ENCODE measurements at places on chromosomes 13 and 19.

- DNase-seq = no peak
These were observed 17.7 kb upstream of the UPF1 start for GRCh38 chr19:18814063-18814462.

DNA sequence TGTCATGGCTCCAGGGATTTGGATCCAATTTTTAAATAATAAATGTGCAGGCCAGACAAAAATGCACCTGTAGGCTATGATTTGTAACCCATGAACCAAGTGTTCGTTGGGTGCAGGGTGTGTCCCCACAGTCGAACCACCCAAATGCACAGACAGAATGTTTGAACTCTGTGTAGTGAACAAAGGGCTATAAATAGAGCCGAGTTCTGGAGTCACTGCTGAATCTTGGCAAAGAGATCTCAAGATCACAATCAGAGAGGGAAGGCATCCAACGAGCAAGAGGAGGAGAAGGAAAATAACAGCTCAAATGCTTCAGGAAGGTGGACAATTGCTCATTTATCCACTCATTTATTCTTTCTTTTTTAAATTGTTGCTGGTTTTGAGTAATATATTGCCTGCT lies 547.9 kb downstream of the FGF9 start:
- no peak for DNase-seq

- DNase-seq = no peak
These were observed 186.2 kb upstream of the PCDH9 start for GRCh38 chr13:67416047-67416925.

DNA sequence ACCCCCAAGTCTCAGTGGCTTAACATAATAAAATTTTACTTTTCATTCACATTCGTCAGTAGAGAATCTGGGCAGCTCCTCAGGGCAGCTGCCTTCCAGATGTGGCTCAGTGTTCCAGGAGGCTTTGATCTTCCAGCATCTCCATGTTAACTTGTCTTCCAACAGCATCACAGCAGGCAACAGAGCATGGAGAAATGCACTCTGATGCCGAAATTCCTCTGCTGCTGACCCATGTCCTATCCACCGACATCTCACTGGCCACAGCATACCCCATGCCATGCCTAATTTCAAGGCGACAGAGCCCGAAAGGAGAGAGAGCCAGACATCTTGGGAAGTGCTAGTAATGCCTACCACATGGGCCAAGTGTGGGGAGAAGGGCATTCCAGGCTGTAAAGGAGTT lies 64.9 kb upstream of the MEDAG start:
- no peak for DNase-seq

- DNase-seq = no peak
These were observed 7.1 kb downstream of the HNRNPM start for GRCh38 chr19:8451885-8452284.

DNA sequence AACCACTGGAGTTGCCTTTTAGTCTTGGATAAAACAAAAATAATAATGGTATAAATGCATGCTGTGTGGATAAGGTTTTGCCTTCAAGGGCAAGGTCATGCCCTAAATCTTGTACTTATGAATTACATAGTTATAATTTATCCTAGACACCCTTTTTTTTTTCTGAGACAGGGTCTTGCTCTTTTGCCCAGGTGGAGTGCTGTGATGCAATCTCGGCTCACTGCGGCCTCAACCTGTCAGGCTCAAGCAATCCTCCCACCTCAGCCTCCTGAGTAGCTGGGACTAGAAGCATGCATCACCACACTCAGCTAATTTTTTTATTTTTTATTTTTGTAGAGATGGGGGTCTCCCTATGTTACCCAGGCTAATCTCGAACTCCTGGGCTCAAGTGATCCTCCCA lies 7.7 kb upstream of the DACT3 start:
- no peak for DNase-seq

DNA sequence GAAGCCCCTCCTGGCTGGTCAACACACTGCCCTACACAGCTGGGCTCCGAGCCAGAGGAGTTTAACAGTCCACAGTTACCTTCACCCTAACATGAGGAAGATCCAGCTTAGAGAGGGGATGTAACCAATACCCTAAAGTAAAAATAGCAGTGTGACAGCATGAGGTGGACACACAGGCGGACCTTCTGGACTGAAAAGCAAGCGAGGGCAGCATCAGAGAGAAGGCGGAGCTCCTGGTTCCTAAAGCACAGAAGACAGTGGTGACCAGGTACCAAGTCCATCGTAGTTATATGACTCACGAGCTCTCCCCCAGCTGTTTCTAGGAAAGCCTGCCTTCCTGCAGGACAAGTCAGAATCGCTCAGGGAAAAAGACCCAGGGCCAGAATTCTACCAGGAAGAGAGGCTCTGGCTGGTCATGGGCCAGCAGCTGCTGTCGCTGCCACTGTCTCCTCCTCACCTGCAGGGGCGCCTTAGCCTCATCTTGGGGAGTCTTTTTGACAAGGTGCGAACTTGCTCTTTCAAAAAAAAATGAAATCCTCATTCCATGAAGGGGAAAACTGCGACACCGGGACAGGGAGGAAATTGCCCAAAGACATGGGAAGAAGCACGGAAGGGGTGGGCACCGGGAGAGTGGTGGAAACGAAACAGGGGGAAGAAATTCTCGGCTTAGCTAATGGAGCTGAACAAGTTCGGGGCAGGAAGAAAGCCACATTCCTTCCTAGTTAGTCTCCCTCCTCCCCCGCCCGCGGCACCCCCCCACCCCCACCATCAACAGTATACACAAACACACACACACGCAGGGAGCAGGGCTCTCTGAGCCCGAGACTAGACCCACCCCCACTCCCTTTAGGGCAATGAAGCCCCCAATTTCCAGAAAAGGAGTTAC lies 1.7 kb downstream of the ELL start:
- no peak for DNase-seq

DNA sequence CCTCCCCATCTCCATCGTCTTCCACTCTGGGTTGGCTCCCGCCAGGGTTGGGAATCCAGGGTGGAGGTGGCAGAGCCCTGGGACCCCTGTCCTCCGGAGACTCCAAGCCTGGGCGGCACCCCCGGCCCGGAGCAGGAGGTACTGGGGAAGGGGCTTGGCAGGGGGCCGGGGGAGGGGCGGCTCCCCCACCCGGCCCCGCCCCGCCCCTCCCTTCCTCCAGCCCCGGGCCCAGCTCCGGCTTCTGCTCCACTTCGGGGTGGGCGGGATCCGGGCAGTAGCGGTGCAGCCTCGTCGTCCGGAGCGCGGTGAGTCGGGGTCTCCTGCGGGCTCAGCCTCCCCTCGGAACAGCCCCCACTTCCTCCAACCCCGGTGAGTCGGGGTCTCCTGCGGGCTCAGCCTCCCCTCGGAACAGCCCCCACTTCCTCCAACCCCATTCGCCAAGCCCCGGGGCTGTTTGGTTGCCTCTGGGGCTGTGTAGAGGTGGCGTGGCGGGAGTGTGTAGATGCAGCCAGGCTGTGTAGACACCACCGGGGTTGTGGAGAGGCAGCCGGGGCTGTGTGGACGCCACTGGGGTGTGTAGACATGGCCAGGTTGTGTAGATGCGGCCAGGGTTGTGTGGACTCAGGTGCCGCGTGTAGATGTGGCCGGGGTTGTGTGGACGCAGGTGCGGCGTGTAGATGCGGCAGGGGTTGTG lies at the start of gene TMPRSS9:
Gene TMPRSS9, plus strand, starts transcription at position 274 of the 694 bp plus-strand sequence. CDS start 29,521 bp downstream, outside the sequence.
- no peak for DNase-seq

DNA sequence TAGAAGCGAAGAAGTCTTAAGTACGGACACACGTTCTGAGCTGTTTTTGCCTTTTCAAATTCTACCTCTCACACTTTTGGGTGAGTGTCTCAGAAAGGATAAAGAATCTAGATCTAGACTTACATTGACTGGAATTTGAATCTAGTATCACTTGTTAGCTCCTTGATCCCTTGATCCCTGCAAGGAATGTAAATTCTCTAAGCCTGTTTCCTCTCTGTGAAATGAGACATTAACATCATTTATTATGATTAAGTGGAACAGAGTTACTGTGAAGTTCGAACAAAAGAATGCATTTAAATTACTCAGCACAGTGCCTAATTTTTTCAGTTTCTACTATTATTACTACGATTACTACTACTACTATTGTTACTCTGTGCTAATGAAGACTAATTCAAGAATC lies 86.6 kb upstream of the POSTN start:
- DNase-seq = no peak

- DNase-seq = no peak
These were observed 172.7 kb downstream of the KLF5 start for GRCh38 chr13:73231471-73231870.

DNA sequence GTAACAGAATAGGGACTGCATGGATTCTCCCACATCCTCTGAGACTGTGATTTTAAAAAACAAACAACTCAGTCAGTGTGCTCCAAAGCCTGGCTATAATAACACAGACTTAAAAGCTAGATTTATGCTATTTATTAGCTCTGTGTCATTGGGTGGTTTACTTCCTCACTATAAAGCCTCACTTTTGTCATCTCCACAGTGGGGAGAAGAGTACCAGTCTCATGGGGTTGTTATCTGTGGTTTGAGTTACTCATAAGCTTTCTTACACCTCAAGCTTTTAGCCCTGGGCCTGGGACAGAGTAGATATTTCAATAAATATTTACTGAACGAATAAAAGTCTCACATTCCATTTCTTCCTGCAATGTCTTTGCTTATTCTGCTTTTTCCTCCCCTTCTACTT lies 5.3 kb downstream of the RNASEH2B start:
- DNase-seq = no peak

DNA sequence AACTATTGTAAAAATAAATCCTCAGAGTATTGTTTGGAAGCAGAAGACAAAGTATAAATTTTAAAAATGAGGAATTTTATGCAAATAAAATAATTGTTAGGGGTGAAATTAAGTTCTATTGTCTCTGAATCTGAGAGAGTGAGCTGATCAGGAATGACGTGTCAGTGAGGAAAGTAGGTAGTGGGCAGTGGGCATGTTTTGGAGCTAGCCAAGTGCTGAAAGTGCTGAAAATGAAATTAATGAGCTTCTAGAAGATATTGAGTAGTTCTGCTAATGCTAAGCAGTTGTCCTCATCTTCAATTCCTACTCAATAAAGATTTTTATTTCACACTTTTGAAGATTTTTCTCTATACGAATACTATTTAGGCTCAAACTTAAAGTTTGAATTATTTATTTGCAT lies 1167.8 kb upstream of the PCDH20 start:
- no peak for DNase-seq

- no peak for DNase-seq
These were observed 86.5 kb downstream of the KCTD12 start for GRCh38 chr13:76799696-76800095.

DNA sequence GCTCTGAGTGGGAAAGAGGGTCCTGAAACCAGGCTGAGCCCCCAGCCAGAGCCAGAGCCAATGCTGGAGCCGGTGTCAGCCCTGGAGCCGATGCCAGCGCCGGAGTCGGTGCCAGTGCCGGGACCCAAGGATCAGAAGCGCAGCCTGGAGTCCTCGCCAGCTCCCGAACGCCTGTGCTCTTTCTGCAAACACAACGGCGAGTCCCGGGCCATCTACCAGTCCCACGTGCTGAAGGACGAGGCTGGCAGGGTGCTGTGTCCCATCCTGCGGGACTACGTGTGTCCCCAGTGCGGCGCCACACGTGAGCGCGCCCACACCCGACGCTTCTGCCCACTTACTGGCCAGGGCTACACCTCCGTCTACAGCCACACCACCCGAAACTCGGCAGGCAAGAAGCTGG lies 369 bp downstream of the NANOS3 start:
- DNase-seq = no peak

DNA sequence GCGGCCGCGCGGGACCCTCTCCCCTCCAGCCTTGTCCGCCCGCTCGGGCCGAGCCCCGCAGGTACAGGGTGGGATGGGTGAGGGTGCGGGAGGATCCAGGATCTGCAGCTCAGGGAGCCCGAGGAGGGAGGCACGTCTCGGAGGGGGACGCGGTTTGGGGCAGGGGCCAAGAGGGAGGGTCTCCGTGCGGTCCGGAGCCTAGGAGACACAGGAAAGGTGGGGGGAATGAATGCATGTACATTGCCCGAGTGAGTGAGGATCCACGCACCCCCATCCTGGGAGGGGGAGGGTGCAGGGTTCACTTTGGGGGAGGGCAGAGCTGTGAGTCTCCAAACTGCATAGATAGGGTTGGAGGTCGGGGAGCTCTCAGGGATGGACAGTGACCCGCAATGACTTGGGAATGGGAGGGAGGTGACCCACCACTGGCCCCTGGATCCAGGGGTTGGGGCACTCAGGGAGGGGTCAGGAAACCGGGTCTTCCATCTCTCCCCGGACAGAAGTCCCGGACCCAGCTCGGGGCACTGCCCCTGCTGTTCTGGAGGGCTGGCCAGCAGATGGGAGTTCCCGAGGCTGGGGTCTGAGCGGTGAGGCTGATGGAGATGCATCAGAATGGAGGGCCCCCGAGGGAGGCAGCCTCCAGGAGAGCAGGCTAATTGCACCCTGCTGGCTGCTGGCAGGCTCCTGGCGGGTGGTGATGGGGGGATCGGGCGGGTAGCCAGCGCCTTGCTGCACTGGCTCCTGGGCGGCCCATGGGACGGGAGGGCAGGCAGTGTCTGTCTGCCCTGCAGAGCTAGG lies 547 bp downstream of the KCNN1 start:
- DNase-seq = no peak

DNA sequence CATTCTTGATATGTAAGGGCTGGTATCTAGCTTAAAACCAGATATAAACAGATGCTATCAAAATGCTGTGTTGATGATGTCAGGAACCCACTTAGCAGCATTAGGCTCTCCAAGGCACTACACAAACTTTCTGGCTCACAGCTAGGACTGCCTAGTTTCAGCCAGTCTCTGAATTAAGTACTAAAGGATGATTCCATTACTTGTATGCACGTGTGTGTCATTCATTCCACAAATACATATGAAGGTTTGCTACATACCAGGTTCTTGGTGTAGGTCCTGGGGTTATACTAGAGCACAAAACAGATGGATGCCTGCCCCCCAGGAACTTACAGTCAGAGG lies 151.5 kb downstream of the RGCC start:
- no peak for DNase-seq

DNA sequence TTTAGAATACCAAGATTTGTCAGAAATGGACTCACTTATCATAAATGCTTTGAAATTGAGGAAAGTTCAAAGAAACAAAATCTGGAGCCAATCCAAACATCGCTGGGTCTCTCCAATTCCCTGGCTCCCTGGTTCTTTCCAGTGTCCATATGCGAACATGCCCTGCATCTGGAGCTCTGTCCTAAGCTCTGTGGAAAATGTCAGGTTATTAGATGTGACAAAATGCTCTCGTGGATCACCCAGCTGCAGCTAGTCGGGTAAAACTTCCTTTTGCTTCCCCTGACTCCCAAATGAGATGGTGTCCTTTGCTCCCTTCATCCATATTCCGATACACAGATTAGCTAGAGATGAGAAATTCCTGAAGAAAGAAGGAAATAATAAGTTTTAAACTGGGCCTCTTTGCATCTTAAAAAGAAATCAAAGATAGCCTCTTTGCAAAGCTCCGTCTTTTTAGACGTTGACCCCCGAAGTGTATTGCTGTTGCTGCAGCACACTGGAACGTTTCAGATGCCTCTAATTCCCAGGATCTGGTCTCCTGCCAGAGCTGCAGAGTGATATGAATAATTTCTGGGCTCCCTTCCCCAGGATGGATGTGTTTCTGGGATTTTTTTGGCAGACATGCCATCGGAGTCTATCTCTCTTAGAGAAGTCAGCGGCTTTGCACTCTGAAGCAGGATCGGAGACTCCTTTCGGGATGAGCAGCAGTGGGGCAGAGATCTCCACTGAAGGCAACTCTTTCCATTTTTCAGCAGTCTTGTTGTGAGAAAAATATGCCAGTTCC lies 102.9 kb downstream of the TEX26 start:
- DNase-seq = no peak

GRCh38 chr19:1249298-1249989 lies 1.1 kb downstream of the MIDN start:
- DNase-seq = peak; percentile 87

GRCh38 chr13:48564056-48564455 lies 31.2 kb upstream of the RCBTB2 start:
- DNase-seq = no peak

Measured in AG09309 (cell line).